ENCODE measurements at places on chromosomes 2 and 18.

DNA sequence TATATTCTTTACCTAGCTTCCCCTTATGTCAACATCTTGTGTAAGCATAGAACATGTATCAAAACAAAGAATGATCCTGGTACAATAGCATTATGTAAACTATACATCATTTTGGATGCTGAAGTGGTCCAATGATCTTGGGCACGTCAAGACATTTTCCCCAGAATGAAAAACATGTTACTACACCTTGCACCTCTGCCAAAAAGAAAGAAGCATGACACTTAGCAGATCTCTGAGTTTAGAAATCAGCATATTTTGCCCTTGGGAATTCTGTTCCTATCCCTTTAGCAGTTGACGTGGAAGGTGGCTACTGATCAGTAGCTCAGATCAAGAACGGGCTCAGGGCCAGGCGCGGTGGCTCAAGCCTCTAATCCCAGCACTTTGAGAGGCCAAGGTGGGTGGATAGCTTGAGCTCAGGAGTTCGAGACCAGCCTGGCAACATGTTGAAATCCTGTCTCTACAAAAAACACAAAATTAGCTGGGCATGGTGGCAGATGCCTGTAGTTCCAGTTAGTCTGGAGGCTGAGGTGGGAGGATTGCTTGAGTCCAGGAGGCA is 1.7 kb upstream of the LCLAT1 start:
- no peak for DNase-seq

DNA sequence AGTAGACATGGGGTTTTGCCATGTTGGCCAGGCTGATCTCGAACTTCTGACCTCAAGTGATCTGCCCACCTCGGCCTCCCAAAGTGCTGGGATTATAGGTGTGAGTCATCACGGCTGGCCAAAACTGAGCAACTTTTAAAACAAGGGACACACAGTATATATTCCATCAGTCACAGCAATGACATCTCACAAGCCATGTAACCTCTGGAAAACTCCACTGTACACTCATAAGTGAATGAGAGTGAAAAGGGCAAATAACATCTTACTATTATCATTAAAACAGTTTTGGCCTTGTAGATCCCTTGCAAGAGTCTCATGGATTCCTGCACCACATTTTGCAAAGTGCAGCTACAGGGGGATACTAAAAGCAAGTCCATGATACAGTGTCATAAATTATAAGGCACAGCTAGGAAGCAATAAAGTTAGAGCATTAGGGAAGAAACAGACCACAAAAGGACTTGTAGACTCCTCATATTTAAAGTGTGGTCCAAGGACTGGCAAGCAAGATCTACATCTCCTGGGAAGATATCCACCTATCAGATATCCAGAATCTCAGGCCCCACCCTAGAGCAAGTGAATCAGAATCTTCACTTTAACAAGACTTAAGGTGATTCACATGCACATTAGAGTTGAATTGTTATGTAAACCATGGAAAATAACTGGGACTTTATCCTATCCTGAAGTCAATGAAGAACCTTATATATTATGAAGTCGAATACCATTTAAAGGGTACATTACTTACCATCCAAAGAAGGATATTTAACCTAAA is 5.7 kb downstream of the SMC6 start:
- DNase-seq = no peak

GRCh38 chr2:157321466-157321865 is 4.2 kb downstream of the ERMN start:
- DNase-seq = no peak

GRCh38 chr2:126664639-126665038 is 8.7 kb downstream of the GYPC start:
- DNase-seq = no peak

DNA sequence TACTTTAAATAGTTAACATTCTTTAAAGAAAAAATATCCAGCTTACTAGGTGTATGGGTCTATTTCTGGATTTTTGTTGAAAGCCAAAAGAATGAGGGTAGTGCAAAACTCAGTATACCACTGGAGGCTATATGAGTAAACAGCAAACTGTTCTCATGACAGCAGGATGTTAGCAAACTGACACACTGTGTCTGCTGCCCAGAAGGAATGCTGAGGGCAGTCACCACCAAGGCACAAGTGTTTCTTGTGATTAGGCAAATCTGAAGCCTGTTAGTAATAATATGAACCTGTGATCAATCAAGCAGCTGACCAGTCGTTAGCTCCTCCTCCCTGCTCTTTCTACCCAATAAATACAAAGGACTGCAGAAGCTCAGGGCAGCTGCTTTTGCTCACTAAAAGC is 50.5 kb upstream of the SULT1C3 start:
- no peak for DNase-seq

DNA sequence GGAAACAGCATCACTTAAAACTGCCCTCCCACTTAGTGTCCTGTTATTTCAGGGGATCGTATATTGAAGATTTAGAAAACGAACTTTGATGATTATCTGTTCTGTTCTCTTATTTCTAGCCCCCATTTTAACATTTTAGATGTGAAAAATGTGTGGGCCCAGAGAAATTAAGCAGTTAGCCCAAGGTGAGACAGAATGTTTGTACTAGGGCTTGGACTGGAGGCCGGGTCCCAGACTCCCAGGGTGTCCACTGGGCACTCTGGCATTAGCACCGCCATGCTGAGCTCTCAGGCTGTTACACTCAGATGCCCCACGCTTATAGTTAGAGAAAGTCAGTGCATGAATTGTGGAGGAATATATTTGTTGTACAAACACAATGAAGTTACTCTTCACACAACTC is 5.5 kb upstream of the RAX start:
- DNase-seq = no peak

DNA sequence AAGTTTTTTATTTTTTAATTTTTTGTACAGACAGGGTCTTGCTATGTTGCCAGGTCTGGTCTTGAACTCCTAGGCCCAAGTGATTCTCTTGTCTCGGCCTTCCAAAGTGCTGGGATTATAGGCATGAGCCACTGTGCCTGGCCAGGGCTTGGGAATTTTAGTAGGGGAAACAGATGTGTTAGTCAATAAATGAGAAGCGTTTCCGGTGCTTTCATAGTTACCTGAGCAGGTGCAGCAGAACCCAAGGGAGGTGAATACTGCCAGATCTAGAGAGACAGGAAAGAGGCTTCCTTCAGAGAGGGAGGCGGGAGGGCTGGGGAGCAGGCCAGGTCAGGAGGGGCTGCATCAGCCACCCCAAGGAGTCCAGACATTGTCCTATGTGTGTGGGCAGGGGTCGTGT is 30.5 kb upstream of the IMPA2 start:
- DNase-seq = no peak

DNA sequence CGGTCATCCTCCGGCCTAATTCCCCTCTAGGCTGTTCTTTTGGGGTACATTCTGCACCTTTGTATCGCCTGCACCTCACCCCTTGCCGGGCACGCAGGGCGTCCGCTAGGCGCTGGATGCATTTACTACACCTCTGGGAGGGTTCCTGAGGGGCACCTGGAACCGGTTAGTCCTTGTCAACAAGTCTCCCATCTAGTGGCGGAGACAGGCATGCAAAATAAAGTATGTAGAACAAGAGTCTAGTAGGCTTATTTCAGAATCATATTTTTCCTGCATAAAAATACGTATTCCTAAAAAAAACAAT is 705 bp upstream of the TEX261 start:
- DNase-seq = no peak

DNA sequence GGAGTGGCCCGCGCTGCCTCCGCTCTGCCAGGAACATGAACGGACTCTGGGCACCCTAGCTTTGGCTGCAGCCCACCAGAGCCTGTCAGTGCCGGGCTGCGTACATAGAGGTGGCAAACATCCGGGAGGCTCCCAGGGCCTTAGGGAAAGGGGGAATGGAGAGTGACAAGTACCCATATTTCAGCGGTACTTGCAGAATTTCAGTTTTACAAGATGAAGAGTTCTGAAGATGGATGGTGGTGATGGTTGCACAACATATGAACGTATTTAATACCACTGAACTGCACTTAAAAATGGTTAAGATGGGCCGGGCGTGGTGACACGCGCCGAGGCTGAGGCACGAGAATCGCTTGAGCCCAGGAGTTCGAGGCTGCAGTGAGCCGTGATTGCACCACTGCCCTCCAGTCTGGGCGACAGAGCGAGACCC is 873 bp downstream of the MTHFD2 start:
- DNase-seq = no peak

Measured in GDM1 (cell line).